ENCODE measurements at places on chromosomes 12 and 14. TPM values are rescaled to one million over a fixed set of nuclear protein-coding genes. Genes with fewer than 3 reads are reported as not detected.

FGF23 gene
- polyA plus RNA-seq, result 0.14 TPM

CCDC198 gene
- not detected for polyA plus RNA-seq

HIGD1C gene
- polyA plus RNA-seq, result not detected

EGLN3 gene
- 61.5 TPM for polyA plus RNA-seq

TDRD9 gene
- polyA plus RNA-seq, result 0.40 TPM

MYF5 gene
- polyA plus RNA-seq, result 34.7 TPM

SOAT2 gene
- polyA plus RNA-seq, result 0.14 TPM

Measured in muscle of leg (tissue), 16 donors.